ENCODE measurements at places on chromosomes 5 and 9.

DNA sequence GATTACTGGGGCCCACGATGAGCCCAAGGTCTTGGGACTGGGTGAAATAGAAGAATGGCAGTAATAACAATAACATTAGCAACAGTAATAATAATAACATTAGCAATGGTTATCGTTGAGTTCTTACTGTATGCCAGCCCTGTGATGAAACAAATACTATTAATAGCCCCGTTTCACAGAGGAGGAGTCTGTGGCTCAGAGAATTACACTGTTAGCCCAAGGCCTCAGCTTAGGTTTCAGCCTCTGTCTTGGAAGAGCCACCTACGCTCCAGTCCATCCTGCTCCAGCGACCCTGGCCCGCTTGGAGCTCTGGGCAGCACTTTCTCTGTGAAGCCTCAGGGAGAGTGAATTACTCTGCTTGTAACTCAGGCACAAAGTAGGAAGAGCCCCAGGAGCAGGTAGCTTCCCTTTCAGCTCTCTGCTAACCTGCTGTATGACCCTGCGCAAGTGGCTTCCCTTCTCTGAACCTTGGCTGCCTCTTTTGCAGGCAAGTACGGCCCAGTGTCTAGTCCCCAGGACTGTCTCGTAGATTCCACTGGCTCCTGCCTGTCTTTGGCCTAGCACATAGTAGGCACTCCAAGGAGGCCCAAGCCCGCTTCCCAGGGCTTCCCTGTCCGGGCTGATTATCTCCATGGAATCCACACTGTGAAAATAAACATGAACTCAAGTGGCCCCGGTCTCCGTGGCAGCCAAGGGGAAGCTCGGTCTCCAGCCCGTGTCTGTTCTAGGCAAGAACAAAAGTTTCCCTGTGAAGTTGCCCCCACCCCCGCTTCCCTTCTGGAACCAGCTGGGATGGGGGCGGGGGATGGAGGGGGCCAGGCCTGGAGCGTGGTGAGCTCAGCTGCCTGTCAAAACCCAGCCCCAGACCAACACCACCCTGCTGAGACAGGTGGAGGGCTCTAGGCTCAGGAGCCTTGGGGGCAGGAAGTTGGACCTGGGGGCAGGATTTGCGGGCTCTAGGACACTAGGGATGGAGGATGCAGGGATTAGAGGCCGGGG is 26.2 kb upstream of the LMX1B start:
- no peak for DNase-seq

GRCh38 chr5:131505237-131505908 is 129.7 kb downstream of the RAPGEF6 start:
- no peak for DNase-seq

DNA sequence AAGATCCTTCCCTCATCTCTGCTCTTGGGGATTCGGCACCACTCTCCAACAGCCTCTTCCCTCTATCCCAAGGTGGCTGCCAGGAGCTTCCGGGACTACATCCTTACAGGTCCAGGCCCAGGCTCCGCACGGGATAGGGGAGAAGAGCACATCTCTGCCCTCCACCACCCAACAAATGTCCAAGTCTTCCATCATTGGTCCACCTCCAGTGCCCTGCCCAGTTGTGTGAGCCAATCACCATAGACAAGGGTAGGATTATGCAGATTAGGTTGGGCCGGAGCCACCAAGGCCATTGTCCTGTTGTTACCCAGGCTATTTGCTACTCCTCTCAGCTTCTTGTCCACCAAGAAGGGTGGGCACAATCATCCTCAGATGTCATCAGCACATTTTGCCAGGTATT is 9.1 kb downstream of the UNC5A start:
- DNase-seq = no peak

DNA sequence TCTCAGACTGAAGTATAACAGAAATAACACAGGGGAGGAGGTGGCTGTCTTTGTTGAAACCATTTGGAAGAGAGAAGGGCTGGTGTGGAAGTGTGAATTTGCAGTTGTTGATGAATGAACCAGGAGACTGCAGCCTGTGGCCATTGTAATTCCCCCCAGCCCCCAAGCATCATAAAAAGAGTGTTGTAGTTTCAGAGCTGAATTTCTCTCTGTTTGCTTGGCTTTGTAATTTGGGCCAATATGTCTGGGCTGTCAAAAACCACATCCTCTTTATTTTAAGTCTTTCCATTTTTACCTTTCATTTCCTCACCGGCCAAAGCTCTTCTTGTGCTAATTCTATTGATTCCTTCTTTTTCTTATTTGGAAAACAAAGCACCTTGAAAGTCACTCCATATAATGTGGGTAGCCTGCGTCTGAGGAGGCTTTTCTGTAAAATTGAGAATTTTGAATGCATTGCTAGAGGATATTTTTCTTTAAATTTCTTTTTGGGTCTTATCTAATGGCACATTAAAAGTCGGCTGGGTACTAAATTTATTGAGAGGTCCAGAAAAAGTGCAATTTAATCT is 383.3 kb downstream of the OSTF1 start:
- no peak for DNase-seq

DNA sequence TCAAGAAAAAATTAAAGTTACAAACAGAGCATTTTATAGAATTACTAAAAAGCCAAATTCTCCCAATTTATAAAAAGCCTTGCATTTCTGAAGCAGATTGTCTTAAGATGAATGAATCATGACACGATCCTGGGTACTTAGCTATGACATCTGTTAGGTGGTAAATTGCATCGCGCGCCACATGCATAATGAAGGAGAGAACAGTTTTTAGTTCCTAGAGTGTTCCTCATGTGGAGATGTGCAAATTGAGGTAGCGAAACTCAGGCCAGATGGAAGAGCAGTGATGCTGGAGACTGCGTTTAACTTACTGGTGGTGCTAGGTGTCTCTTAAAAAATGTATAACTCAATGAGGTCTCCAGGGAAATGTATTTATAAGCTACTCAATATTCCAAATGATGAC is 516.1 kb downstream of the EFNA5 start:
- no peak for DNase-seq

- DNase-seq = no peak
Measured at GRCh38 chr9:112110777-112111113, 64.4 kb downstream of the SUSD1 start.
